Urothelium cell line (cell line): ENCODE measurements at places on chromosomes 6 and 20.
A peak's percentile ranks its signal among the peaks of the same experiment; 100 is the strongest.

DNA sequence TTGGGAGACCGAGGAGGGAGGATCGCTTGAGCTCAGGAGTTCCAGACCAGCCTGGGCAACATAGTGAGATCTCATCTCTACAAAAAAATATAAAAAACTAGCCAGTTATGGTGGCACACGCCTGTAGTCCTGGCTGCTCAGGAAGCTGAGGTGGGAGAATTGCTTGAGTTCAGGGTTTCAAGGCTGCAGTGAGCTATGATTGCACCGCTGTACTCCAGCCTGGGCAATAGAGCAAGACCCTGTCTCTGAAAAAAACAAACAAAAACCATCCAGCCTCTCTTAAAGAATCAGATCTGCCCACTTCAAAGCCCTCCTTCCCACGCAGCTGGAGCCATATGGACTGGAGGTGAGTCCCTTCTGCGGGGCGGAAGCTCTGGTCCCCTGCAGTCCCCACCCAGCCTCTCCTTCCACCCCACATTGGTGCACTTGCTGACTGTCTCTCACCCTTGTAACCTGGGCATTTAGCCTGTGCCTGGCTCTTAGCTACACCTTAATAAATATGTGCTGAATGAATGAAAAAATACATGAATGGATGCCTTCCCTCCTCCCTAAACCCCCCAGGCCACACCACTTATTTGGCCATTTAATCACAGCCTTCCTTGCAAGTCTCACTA is 7.2 kb upstream of the PARD6B start:
- no peak for DNase-seq

GRCh38 chr6:6826095-6826901 is 237.8 kb downstream of the LY86 start:
- peak; percentile 62 for DNase-seq

DNA sequence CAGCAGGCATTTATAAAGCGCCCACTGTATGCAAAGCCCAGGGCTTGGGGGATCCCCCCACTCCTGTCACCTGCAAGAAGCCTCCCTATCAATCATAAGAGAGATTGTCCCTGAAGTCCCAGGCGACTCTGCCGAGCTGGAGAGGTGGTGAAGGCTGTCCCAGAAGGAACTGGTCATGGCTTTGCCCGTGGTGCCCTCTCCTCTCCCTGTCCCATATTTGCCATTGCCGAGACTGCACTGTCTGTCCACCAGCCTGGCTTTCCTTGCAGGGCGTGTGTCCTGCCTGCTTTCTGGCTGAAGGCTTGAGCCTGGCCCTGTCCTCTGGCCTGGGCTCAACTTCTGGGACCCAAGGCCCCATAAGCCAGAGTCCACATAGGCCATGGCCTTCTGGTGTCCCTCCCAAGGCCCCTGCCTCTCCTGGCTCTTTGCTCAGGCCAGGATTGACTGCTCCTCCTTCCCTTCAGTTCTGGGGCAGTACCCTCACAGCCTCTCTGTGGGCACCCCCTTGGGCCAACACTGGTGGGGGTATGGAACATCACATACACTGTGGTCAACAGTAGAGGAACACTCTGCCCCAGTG is 46.9 kb downstream of the CPXM1 start:
- no peak for DNase-seq

DNA sequence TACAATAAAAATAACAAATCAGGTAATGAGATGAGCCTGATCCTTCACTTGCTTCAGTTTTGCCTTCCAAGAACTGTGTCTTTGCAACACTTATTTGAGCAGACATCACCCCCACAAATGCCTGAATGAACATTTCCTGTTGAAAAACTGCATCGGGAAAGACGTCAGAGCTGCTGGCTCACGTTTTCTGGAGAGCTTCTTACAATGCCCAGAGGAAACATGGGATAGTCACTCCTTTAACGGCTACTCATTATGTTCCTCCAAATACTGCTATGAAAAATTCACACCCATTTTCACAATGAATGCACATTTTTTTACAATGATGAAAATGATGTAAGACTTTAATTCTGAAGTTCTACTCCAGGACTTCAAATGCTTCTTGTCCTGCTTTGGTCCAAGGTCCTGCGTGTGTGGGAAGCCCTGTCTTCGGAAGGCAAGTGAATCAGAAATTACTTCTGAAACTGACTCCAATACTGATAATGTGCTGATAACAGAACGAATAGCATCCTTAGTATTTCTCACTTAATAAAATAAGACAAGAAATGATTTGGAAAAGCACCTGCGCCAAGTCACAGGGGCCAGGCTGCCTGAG is 238.0 kb downstream of the ANKRD60 start:
- no peak for DNase-seq

DNA sequence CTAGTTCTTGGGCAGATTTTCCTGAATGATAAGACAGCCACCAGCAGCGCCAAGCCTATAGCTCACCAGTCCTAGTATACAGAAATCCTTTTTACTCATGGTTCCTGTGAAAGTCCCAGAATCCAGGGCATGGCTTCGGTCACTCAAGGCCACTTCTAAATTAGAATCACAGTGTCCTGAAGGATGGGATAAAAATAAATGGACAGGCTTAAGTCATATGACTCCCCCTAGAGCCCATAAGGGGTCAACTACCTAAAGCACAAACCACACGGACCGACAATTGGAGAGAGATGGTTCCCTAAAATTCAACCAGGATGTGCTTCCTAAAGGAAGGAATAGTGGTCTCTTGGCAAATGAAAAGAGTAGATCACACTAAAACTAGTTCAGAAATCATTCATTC is 404.1 kb upstream of the PLCB4 start:
- DNase-seq, result no peak

DNA sequence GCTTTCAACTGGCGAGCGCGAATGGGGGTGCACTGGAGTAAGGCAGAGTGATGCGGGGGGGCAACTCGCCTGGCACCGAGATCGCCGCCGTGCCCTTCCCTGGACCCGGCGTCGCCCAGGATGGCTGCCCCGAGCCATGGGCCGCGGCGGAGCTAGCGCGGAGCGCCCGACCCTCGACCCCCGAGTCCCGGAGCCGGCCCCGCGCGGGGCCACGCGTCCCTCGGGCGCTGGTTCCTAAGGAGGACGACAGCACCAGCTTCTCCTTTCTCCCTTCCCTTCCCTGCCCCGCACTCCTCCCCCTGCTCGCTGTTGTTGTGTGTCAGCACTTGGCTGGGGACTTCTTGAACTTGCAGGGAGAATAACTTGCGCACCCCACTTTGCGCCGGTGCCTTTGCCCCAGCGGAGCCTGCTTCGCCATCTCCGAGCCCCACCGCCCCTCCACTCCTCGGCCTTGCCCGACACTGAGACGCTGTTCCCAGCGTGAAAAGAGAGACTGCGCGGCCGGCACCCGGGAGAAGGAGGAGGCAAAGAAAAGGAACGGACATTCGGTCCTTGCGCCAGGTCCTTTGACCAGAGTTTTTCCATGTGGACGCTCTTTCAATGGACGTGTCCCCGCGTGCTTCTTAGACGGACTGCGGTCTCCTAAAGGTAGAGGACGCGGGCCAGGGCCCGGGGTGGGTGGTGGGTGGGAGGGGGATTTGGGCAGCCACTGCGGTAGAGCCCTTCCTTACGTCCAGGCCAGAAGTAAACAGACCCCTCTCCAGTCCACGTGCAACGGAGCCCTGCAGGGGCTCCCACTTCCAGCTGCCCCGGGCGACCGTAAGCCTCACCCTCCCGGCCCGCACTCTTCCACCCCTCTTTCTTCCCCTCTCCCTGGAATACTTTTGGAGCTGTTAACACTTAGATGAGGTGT is 998 bp downstream of the BMP2 start:
- DNase-seq, result peak; percentile 8

GRCh38 chr6:44309092-44309491 is 4.1 kb downstream of the AARS2 start:
- no peak for DNase-seq

DNA sequence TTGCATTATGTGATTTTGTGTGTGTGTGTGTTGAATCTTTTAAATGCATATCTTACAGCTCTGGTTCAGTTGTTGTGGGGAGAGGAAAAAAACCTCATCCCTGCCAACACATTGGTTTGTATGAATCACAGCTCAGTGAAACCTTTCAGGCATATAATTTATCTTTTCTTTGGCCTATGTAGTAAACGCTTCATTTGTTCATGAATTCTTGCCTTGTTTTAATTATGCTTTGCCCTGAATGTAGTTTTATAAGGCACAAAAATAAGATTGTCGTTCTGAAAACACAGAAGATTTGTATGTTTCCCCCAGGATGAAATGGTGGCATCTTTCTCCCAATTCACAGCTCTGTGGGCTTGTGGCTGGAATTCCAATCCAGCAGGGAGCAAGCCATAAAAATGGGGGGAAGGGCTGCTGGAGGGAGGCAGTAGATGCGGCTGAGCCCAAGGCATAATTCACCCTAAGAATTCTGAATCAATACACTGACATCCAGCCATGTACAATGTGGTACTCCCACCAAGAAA is 45.1 kb downstream of the BCAS1 start:
- DNase-seq, result peak; percentile 76

- no peak for DNase-seq
Measured at GRCh38 chr20:40692240-40693011, 3.4 kb upstream of the MAFB start.

GRCh38 chr6:134047673-134048072 is 4.8 kb downstream of the SLC2A12 start:
- DNase-seq, result no peak

DNA sequence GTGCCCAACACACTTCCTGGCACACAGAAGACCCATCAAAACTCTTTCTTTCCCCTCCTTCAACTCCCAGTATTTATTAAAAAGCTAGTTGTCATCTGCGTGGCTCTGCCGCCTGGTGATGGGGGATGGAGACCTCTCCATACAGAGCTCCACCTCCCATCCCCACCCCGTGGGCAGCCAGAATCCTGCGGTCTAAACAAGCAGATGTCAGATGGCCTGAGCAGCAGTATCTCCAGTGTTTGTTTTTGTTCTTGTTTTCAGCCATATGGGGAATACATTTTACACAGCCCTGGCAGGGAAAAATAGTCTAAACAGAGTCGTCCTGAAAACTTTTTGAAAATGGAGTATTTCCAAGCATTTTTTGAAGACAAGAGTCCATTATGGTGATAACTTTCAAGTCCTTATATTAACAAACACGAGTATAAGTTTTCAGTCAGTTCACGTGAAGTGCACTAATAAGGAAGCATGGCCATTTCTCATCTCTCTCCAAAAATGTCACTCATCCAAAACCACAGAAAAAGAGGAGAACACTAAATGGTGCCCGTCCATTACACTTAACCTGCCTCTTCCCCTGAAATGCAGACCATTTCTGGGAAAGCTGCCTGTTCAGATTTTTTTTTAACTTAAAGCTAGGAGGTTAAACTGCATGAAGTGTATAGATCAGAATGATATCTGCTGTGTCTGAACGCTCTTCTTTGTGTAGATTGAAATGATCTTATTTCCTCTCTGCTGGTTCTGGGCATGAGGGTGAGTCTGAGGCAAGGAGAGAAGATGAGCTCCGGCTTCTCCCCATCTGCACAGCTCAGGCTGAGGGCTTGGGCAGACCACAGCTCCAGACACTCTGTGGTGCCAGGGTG is 91.0 kb downstream of the TCP11 start:
- no peak for DNase-seq

- no peak for DNase-seq
Measured at GRCh38 chr20:39269493-39270217, 307.5 kb downstream of the DHX35 start.

GRCh38 chr20:45340951-45341350 is 7.3 kb downstream of the SDC4 start:
- no peak for DNase-seq

DNA sequence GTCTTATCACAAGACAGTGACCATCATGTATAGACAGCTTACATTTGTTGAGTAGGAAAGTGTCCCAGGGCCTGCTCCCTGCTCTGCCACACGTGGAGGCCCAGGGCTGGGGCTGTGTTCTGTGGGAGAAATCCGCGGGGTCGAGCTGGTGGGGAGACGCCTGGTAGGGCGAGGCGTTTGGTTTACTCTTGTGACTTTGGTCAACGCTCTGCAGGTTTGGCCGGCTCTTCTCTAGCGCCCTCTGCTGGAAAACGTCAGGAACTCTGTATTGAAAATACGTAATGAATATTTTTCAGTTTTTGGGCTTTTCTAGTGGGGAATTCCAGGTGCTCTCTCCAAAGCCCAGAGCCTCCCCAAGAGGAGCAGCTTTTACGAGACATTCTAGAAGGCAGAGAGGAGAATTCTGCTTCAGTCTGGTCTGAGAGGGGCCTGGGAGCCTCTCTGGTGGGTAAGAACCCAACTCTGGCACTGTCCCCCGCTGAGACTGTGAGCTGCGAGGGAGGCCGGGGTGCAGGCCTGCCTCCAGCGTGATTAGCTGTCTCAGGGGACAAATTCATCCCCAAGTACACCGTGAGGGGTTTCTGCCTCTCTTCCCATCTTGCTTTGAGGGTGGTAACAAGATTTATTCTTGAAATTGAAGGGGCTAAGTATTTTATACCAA is 112.6 kb upstream of the RALGAPA2 start:
- peak; percentile 59 for DNase-seq

GRCh38 chr20:17228624-17229061 is 1.8 kb downstream of the PCSK2 start:
- peak; percentile 26 for DNase-seq

- no peak for DNase-seq
Measured at GRCh38 chr6:24658573-24659560, 7.8 kb downstream of the TDP2 start.

DNA sequence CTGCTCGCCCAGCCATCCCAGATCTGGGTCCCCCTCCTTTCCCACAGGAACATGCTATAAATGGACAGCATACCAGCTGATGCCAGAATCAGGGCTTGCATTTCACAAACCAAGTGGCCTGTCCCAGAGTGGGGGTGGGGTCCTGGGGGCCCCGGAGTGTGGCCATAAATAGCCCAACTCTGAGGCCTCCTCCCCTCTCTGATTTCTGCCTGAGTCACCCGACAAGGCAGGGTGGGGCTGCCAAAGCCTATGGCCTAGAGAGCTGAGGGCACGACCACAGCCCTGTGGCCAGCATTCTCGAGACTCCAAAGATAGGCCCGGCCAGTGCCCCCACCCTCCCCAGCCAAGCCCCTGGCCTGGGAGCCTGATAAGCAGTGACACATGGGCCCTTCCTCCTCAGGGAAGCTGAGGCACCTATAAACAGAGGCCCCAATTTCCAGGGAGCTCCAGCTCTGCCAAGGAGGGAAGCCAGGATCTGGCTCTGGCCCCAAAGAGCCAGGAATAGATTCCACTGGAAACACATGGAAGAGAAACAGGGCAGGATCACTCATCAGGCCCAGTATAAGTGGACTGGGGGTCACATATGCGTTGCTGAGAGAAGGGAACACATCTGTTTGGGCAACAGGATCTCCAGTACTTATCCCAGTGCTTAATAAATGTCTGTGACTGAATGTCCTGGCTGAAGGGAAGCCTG is 20.3 kb downstream of the SNTA1 start:
- peak; percentile 75 for DNase-seq

DNA sequence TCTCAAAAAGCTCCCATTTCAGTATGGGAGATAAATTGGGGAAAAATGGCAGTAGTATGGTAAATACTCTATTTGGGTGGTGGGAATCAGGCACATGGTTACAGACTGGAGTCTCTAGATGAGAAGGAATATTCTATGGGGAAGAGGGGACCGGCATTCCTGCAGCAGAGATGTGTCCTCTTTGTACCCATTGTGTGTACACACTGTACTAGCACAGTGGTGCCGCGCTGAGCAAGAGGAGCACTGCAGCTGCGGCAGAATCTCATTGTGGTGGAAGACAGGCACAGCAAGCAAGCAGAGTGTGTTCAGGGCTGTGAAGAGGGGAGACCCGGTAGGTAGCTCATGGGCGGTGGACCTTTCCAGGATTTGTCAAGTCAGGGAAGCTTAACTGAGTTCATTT is 13.0 kb downstream of the AFDN start:
- no peak for DNase-seq

- DNase-seq, result peak; percentile 32
Measured at GRCh38 chr6:71248306-71248765, 40.3 kb upstream of the OGFRL1 start.
